ENCODE measurements at places on chromosomes 11 and 22.

DNA sequence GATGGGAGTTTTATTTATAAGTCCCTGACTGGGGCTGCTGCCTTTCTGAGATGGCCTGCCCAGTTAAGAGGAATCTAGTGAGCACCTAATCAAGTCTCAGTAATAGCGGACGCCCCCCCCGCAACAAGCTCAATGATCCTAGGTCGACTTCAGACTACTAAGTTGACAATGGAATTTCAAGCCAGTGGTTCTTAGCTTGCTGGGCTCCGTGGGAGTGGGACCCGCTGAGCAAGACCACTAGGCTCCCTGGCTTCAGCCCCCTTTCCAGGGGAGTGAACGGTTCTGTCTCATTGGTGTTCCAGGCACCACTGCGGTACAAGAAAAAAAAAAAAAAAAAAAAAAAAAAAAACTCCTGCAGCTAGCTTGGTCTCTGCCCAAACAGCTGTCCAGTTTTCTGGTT lies 156.8 kb upstream of the CARD18 start:
- no peaks in the 10 kb centered on the region for H3K27me3 ChIP-seq
- DNase-seq = no peak
- H3K4me3 ChIP-seq = no peak overlapping the region
- H3K27ac ChIP-seq = no peak overlapping the region
- no peaks in the 10 kb centered on the region for H3K36me3 ChIP-seq

DNA sequence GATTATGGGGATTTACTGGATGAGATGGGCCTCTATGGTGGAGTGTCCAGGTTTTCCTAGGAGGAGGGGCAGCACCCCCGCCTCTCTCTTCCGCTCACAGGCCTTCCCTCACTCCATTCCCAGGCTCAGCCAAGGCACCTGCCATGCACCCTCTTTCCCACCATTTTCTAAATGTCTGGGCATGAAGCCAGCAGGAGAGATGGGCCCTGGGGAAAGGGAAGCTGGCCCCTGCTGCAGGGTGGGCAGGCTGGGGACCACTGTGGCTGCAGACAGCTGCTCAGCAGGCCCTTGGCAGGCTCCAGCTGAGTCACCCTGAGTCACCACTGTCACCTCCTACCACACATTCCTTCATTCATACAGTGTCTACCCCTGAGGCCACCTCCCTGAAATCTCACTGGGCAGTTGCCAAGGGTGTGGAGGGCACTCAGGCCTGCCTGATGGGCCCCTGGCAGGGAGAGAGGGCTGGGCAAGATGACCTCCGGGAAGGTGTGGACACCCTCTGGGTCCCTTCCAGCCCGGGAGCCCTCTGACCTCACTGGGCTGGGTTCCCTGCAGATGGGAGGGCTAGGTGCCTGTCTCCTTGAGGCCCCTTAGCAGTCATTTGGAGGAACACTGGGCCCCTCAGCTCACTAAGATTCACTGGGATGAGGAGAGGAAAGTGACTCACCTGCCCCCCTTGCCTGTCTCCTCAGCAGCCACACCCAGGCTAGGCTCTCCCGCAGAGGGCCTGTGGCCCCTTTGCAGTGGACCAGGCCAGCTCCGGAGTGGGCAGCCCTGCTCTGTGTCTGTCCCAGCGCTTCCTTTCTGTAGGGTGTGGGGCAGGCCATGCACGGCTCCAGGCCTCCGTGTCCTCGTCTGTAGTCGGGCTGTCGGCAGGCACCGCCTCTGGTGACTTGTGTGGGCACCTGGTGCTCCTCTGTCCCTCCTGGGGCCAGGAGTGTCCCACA lies 7.8 kb downstream of the MYEOV start:
- peaks cover 92% of the 10 kb centered on the region for H3K4me1 ChIP-seq
- no peaks in the 10 kb centered on the region for H3K27me3 ChIP-seq
- H3K27ac ChIP-seq = peak overlapping the region; percentile 100
- peak; percentile 97 for DNase-seq
- no peaks in the 10 kb centered on the region for H3K36me3 ChIP-seq
- no peak overlapping the region for H3K4me3 ChIP-seq

- no peaks in the 10 kb centered on the region for H3K36me3 ChIP-seq
- H3K4me1 ChIP-seq = peaks cover 7% of the 10 kb centered on the region
- H3K4me3 ChIP-seq = no peak overlapping the region
- no peak overlapping the region for H3K27ac ChIP-seq
- no peaks in the 10 kb centered on the region for H3K27me3 ChIP-seq
These were observed 32.1 kb downstream of the GRIK4 start for GRCh38 chr11:120543521-120544215.

DNA sequence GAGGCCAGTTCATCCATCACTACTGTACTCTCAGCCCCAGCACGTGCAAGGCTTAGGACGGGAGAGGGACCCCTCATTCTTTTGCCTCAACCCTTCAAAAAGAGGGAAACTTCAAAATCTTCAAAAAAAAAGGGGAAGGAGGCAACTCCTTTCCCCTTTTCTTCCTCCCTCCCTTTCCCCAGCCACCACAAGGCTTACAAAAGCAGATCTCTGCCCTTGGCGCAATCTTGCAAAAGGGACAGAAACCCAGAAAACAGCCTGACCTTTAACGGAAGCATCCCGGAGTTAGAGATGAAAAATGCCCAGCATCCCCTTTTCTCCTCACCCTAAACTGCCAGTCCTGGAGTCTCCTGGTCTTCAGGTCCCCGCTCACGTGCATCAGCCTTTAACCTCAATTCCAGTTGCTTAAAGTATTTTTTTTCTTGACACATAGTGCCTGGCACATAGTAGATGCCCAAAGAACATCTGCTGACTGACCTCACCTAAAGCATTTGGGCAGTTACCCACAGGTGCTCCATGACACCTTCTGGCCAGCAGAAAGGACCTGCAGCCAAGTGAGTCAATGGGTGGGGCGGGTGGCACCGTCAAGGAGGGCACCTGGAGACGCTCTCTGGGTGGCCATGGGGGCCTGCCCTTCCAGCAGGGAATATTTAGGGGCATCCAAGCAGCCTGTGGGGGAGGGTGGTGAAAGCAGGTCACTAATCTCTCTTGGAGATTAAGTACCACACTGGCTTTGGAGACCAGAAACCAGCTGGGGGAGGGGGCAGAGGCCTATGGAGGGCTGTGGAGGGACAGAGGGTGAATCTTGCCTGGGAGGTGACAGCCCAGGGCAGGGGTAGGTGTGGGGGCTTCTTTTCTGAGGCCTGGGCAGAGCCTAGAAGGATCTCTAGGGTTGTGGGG lies 16.3 kb downstream of the NECTIN1 start:
- no peaks in the 10 kb centered on the region for H3K36me3 ChIP-seq
- no peak for DNase-seq
- H3K4me1 ChIP-seq = no peaks in the 10 kb centered on the region

GRCh38 chr11:93166862-93167261 lies 30.9 kb downstream of the SLC36A4 start:
- H3K27ac ChIP-seq = no peak overlapping the region
- H3K27me3 ChIP-seq = no peaks in the 10 kb centered on the region
- no peak for DNase-seq

GRCh38 chr22:40588726-40589125 lies 47.8 kb downstream of the MRTFA start:
- H3K27me3 ChIP-seq = no peaks in the 10 kb centered on the region
- no peak for DNase-seq
- H3K4me1 ChIP-seq = peaks cover 2% of the 10 kb centered on the region
- H3K4me3 ChIP-seq = no peak overlapping the region
- H3K36me3 ChIP-seq = no peaks in the 10 kb centered on the region
- H3K27ac ChIP-seq = no peak overlapping the region

DNA sequence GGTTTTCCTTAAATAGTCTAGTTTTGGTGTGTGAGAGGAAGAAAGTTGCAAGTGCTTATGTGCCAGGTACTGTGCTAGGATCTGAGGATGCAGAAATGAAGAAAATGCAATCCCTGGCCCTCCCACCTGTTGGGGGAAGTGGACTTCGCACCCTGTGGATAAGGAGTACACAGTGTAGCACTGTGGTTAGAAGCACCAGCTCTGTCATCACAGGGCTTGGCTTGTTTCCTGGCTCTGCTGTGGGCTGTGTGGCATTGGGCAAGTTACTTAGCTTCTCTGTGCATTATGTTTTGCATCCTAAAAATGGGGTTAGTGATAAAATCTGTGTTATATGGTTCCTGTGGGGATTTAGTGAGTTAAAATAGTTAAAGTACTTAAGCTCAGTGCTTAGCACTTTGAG lies 68.2 kb downstream of the ENDOD1 start:
- H3K27ac ChIP-seq = no peak overlapping the region
- no peaks in the 10 kb centered on the region for H3K36me3 ChIP-seq
- H3K27me3 ChIP-seq = no peaks in the 10 kb centered on the region
- no peak overlapping the region for H3K4me3 ChIP-seq

DNA sequence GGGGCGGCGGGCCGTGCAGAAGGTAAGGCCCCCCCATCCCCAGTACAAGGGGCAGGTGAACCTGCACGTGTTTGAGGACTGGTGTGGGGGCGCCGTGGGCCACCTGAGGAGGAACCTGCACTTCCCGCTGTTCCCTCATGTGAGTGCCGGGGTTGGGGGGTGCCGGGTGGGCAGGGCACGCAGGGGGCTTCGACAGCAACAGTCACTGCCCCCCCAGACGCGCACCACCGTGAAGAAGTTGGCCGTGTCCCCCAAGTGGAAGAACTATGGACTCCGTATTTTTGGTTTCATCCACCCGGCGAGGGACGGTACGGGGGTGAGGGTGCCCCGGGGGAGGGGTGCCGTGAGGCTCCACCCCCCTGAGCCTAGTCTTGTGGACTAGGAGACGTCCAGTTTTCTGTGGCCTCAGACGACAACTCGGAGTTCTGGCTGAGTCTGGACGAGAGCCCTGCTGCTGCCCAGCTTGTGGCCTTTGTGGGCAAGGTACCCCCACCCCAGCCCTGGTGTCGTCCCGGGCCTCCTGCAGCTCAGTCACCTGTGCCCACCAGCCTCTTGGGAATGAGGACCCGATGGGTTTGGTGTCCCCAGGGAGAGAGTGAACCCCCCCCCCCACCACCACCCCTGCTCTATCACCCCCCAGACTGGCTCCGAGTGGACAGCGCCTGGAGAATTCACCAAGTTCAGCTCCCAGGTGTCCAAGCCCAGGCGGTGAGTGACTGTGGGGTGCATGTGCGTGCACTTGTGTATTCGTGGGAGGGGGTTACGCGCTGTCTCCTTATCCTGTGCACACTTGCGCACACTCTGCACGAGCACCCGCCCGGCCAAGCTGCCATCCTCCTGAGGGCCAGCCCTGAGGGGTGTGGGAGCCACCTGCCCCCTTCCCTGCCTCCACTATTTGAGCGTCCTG lies 3.8 kb downstream of the B4GALNT4 start:
- no peak overlapping the region for H3K4me3 ChIP-seq
- DNase-seq = no peak
- H3K36me3 ChIP-seq = no peaks in the 10 kb centered on the region
- H3K27ac ChIP-seq = no peak overlapping the region

- H3K4me1 ChIP-seq = peaks cover 38% of the 10 kb centered on the region
- H3K36me3 ChIP-seq = no peaks in the 10 kb centered on the region
- no peak for DNase-seq
- no peak overlapping the region for H3K27ac ChIP-seq
- H3K27me3 ChIP-seq = no peaks in the 10 kb centered on the region
These were observed 43.6 kb downstream of the TEAD1 start for GRCh38 chr11:12717851-12718291.

DNA sequence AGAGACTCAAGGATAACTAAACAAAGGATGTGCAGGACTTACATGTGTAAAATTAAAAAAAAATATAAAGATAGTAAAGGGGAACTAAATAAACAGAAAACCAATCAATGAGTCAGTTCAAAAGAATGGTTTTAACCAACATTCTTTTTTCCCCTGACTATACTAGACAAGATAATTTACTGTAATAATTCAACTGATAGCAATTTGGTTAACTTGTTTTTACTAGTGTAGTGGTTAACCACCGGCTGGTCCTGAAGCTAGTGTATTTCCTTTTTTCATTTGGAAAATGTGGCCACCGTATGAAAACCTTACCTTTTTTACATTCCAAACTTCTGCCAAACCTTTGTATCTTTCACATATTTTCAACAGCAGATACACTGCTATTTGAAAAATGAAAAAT lies 123.1 kb downstream of the ARHGAP42 start:
- no peak for DNase-seq

DNA sequence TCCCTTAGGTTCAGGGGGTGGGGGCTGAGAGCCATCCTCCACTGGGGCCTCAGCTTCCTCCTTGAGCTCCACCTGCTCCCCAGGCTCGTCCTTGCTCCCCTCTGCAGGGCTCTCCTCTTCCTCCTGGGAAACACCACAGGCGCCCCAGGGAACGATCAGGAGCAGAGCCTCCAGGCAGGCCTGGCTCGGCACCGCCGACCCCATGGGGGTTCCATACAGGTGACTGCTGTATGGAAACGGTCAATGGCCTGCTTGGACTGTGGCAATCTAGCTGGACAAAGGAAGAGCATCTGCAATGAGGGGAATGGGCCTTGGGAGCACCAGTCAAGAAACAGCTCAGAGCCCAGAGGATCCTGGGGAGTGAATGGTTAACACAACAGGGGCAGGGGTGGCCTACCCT lies 7.9 kb downstream of the HYOU1 start:
- no peaks in the 10 kb centered on the region for H3K4me1 ChIP-seq
- H3K36me3 ChIP-seq = peaks cover 14% of the 10 kb centered on the region
- H3K27ac ChIP-seq = no peak overlapping the region
- DNase-seq = no peak
- no peaks in the 10 kb centered on the region for H3K27me3 ChIP-seq
- H3K4me3 ChIP-seq = no peak overlapping the region

DNA sequence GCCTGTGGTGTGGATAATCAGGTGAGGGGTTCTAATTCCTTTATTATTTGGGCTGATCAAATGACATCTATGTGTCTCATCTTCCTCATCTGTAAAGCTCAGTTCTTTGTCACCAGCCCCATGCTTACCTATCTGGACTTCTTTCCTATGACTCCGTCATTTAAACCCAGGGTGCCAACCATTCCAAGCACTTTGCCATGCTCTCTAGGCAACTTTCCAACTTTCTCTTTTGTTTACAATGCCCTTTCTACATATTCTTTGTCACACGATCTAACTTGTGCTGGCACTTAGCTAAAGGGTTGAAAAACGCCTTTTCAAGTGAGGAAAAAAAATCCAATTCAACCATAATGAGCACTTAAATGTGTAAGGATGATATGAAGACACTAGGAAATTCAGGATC lies 27.9 kb downstream of the EXPH5 start:
- H3K27ac ChIP-seq = no peak overlapping the region
- no peaks in the 10 kb centered on the region for H3K27me3 ChIP-seq
- no peak for DNase-seq
- no peaks in the 10 kb centered on the region for H3K4me1 ChIP-seq

DNA sequence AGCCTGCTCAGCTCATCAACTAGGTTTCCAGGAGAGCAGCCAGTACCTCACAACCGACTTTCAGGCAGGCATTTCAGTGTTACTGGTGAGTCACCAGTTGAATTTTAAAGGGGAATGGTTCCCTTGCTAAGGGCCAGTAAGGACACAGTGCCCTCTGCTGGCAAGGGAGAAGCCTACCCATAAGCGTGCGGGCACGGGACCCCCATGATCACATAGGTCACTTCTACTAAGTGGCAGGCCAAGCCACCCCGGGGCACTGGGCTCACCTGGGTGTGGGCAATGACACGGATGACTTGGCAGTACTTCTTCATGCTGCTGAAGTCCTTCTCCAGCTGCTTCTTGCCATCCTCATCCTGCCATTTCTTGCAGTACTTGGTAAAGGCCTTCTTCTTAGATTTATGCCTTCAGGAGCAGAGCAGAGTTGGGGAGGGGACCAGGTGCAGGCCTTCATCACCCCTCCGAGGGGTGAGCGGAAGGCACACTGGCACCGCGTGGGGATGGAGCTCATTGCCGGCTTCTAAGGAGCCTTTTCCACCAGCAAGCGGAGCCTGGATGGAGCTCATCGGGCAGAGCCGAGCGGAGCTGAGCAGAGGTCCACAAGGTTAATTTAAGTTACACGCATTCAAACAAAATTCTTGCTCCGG lies 2.9 kb downstream of the RPL3 start:
- H3K27me3 ChIP-seq = no peaks in the 10 kb centered on the region
- H3K4me3 ChIP-seq = peak overlapping the region; percentile 91
- DNase-seq = no peak
- H3K4me1 ChIP-seq = peaks cover 42% of the 10 kb centered on the region

GRCh38 chr11:69318093-69318420 lies 24.1 kb downstream of the MYEOV start:
- no peak overlapping the region for H3K4me3 ChIP-seq
- peaks cover 16% of the 10 kb centered on the region for H3K4me1 ChIP-seq

Measured in Panc1 (cell line).